ENCODE measurements at places on chromosomes 6 and 20.

GRCh38 chr6:67689329-67689728 is 945.8 kb upstream of the ADGRB3 start:
- DNase-seq = no peak

DNA sequence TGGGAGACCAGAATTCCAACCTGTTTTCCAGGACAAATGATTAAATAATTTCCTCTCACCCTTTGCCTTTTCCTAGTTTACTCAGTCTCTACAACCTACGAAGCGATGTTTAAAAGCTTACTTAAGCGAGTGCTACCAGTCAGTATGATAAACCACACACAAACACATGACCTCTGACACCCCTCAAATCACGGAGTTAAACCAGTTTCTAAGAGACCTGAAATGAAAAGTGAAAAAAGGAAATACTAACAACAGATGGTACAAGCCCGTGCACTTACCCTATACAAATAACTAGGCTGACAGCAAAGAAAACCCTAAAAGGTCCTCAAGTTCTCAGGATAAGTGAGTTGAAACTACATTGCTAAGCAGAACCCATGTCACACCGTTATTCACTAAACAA is 7.7 kb downstream of the TNFRSF21 start:
- no peak for DNase-seq

DNA sequence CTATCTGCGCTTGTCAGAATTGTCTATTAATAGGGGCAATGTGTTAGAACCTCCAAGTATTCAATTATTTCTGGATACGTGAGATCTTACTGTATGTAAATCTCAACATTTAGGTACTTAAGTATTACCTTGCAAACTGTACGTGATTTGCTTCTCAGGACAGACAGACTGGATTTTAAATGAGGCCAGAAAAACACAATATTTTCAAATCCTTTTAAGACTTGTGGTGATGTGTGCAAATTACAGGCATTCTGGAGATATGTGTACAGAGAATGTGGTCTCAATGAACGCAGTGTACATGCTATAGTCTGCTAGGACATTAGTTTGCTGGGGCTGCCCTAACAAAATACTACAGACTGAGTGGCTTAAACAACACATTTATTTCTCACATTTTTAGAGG is 16.9 kb downstream of the CCR6 start:
- DNase-seq = no peak

GRCh38 chr6:18048953-18049630 is 61.7 kb upstream of the KIF13A start:
- DNase-seq = no peak

Data from NCI-H187 treated with DMSO at 0.1 percent for 48 hours (cell line).